ENCODE measurements at places on chromosomes 7 and 10.

- peak; percentile 80 for DNase-seq
Measured at GRCh38 chr10:101050208-101051069, 11.3 kb upstream of the KAZALD1 start.

GRCh38 chr10:133401500-133401899, 7.5 kb downstream of the MTG1 start:
- no peak for DNase-seq

DNA sequence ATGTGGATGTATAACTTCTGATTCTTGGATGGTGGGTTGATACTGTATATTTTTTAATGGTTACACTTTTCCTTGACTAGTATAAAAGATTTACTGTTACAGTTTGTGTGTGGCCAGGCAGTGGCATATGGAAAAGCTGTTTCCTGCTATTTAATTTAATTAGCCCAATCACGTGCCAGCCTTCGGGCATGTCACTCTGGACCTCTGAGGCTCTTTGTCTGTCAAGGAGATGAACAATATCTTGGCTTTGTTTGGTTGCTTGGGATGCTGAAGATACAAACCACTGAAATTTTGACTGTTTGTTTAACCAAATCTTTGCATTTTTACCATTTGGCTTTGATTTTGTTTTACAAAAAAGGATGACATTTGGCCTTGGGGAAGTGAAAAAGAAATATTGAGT, 185.0 kb downstream of the HDAC9 start:
- no peak for DNase-seq

GRCh38 chr10:120105492-120105891, 213.0 kb downstream of the SEC23IP start:
- no peak for DNase-seq

GRCh38 chr10:125799451-125800182, 23.4 kb downstream of the UROS start:
- DNase-seq, result no peak

GRCh38 chr10:33263453-33263852, 71.0 kb downstream of the NRP1 start:
- no peak for DNase-seq

DNA sequence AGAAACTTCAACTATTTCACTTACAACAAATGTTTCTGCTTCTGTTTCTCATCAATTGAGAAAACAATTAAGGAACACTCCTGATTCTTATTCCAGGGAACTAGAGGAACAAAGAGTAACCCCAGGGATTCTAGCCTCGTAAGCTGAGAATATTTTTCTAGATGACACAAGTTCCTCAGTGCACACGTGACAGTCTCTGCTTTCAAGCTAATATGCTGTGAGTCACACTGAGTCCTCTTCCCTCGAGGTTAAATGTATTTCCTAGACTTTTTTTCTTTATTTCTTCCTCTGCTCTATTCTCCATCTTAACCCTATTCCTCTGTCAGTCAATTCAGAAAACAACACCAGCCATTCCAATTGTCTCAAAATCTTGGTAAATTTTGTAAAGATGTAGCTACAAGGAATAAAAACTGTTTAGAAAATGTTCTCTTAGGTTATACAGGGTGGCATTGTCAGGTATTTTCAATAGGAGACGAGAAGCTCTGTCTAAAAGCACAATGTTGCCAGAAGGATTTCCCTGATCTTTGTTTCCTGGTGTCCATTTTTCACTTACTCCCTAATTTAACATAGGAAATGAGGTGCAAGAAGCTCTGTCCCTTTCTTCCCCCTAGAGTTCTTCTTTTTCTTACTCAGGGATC, 5.8 kb upstream of the C1GALT1 start:
- DNase-seq, result no peak

All from CD4-positive, alpha-beta T cell treated with Interleukin-15 for 4 hours (primary cell).